PC-9 (cell line): ENCODE measurements at places on chromosomes 16 and 17.
A peak's percentile ranks its signal among the peaks of the same experiment; 100 is the strongest.

GRCh38 chr16:52372313-52372712 is 174.6 kb downstream of the TOX3 start:
- no peak for DNase-seq

GRCh38 chr17:33674685-33675084 is 381.6 kb upstream of the ASIC2 start:
- DNase-seq, result no peak

GRCh38 chr16:81636298-81636993 is 142.6 kb upstream of the PLCG2 start:
- peak; percentile 43 for DNase-seq

GRCh38 chr16:65120461-65120830 is 1.4 kb downstream of the CDH11 start:
- no peak for DNase-seq

DNA sequence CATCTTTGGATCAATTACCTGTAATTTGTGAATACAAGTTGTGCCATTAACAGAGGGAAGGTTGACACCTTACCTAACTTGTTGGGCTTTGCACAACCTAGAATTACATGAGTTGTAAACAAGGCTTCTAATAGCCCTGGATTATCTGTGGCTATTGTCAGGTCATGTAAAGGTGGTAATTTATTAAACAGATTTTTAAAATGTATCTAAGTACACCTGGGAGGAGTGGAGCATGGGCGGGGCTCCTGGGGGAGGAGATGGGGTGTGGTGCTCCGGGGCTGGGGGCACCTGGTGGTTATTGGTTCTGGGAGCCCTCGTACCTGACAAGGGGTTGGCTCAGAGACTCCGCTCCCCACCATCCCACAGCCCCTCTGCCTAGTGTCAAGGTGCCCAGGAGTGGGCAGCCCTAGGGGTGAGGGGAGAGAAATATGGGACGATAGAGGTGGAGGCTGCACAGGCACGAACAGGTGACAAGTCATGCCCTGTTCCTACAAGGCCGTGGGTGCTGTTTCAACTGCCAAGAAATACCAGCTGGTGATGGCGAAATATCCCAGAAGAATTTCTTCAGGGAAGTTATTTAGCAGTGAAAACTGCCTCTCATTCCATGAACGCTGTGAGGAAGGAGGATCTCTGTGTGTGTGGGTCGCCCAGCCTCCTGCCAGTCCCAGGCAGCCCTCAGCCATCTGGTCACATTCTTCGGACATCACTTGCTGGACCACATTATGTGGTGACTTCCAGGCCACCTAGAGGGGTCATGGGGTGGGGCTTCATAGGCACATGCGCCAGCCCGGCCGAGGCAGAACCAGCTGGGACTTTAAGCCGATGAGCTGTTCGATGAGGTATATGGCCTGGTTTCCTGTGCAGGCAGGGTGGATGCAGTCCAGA is 55.5 kb upstream of the IRX3 start:
- DNase-seq, result peak; percentile 81

- DNase-seq, result no peak
These were observed 22.3 kb downstream of the AOC3 start for GRCh38 chr17:42873315-42873714.

GRCh38 chr17:21171309-21171922 is 42.5 kb downstream of the TMEM11 start:
- no peak for DNase-seq
